ENCODE measurements at places on chromosomes 1 and 21.
A peak's percentile ranks its signal among the peaks of the same experiment; 100 is the strongest.

DNA sequence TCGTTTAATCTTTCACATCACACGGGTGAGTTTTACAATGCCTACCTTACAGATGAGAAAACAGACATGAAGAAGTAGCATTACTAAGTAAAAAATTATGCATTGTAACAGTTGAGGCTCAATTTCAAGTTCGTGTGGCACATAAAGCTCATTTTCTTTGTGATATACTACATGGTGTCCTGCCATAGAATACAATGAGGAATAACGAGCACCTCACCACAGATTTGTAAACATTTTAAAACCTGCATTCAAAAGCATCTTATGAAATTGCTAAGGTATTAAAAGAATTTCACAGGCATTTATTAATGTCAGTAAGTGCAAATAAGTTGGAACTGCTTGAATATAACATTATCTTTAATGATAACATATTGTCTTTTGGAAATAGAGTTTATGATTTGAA, 47.8 kb upstream of the DEPDC1 start:
- no peak for DNase-seq

- DNase-seq, result no peak
Observed at GRCh38 chr1:25799935-25800702, at the start of gene SELENON. SELENON (plus strand) TSS chr1:25800193; CDS start chr1:25800231, 38 bp downstream.

GRCh38 chr21:42731264-42732032, 78.0 kb downstream of the PDE9A start:
- DNase-seq, result no peak

- DNase-seq, result no peak
Observed at GRCh38 chr21:45296638-45297037, 8.9 kb upstream of the POFUT2 start.

DNA sequence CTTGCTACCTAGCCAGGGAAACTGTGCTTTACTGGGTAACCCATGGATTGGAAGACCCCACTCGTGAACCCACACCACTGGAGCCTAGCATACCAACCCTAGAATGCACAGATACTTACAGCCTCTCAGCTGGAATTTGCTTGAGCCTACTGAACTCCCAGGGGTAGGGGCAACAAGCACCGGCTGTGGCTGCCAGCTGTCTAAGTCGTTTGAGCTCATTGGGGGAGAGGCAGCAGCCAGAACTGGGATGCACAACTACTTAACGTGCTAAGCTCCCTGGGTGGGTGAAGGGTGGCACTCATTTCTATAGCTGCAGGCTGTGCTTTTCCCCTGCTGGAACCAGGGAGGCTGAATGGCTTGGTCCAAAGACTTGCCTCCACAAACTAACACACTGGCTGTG, 212.4 kb downstream of the ZNF648 start:
- DNase-seq, result no peak

DNA sequence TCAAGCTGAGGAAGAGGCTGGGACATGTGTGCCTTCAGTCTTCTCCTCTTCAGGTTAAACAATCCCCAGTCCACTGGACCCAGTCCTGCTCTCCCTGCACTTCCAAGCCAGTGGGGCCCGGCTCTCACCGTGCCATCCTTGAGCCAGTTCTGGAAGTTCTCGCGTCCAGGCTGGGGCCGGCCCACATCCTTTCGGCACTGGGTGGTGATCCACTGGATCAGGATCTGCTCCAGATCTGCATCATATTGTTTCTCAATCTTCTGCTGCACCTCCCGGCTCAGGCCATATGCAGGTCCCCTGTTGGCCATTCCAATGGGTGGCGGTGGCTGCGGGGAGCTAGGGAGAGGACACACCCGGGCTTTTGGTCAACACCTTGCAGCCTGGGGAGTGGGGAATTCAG, 5.1 kb downstream of the TAGLN2 start:
- DNase-seq, result no peak

DNA sequence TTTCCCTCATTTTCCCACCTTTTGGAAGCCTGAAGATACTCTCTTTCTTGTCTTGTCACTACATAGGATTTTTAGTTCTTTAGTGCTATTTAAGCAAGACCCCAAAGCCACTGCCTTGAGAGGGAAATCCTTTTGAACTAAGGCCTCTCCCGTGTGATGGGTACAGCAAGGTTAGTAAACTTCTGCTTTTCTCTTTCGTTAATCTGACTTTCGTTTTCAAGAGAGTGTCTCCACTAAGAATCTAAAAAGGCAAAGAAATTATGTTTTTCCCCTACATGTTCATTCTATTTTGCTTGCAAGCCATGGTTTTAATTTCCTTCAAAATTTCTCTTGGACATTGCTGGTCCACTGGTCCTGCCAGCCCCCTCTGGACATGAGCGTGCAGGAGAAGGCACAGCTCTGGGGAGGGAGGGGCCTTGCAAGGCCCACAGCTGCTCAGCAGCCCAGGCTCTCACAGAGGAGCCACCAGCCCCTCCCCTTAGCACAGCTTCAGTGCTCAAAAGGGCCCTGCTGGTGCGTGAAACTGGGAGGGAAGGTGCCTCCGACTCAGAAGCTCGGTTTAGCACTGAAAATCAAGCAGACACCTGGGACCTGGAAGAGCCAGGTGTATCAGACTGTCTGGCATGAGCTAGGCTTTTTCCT, 210.9 kb upstream of the GALNT2 start:
- no peak for DNase-seq

DNA sequence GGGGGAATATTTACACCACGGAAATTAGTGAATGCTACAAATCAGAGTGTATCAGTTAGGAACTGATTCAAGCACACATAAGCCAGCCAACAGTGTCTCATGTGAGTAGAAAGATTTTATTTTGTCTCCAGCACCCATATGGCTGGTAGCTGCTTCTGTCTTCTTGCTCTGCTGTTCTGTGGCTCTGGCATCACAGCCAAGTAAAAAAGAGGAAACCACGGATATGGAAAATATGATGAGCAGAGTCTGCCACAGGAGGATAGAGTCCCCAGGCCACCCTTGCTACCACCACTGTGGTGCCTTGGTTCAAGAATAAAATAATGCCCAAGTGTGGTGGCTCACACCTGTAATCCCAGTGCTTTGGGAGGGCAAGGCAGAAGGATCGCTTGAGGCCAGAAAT, 53.6 kb upstream of the SPOCD1 start:
- DNase-seq, result no peak

DNA sequence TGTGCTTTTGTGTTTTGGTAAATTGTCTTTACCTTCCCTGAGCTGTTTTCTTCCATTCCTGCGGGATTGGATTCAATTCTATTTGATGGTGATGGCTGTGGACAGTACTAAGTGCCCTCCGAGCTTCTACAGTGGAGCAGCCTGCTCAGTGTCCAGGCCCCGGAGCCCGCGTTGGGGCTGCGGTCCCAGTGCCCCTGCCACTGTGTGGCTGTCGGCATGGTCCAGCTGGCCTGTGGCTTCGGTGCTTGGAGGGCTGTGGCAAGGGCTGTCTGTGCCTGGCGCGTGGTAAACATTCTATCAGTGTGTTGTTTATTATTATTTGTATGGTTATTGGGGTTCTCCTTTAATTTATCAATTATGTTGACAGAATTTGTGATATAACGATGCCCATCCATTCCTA, 109.1 kb upstream of the COL6A1 start:
- DNase-seq, result no peak

- no peak for DNase-seq
Observed at GRCh38 chr1:18927654-18928272, 25.4 kb upstream of the ALDH4A1 start.

DNA sequence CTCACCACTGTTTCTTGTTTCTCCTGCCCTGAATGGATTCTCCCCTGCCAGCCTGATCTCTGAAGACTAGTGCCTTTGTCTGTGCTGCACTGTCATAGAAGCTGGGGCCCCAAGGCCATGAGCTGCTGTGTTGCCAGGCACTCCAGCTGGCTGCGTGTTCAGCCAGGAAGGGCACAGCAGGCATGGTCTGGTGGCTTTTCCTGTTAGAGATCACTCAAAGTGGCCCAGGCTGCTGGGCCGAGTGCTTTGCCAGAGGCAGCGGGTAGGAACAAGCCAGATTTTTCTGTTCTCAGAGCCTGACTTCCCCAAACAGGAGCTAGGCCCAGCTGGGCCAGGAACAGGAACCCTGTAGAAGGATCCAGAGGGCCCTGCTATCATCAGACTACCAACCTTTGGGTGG, 5.2 kb downstream of the ADPRS start:
- DNase-seq, result no peak

- DNase-seq, result no peak
Observed at GRCh38 chr1:42139444-42139843, 13.8 kb upstream of the GUCA2B start.

GRCh38 chr1:41041614-41042270, 20.2 kb upstream of the SLFNL1 start:
- no peak for DNase-seq

DNA sequence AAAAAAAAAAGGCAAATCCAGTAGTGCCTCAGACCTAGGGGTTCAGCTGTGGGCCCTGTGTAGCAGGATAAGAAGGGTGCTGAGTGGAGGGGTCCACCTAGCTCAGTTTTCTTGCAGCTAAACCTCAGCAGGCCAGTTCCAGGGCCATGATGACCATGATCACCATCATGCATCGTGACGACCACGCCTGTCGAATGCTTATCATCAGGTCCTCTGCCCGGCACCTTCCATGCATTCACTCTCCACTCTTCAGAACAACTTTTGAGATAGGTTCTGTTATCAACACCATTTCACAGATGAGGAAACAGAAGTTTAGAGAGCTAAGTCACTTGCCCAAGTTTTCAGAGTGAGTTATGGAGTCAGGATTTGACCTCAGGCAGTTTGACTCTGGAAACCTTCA, 54.9 kb downstream of the ACBD3 start:
- no peak for DNase-seq

- DNase-seq, result no peak
Observed at GRCh38 chr1:92953491-92953890, 7.8 kb downstream of the DIPK1A start.

- DNase-seq, result no peak
Observed at GRCh38 chr1:158039380-158039779, 45.9 kb downstream of the KIRREL1 start.

DNA sequence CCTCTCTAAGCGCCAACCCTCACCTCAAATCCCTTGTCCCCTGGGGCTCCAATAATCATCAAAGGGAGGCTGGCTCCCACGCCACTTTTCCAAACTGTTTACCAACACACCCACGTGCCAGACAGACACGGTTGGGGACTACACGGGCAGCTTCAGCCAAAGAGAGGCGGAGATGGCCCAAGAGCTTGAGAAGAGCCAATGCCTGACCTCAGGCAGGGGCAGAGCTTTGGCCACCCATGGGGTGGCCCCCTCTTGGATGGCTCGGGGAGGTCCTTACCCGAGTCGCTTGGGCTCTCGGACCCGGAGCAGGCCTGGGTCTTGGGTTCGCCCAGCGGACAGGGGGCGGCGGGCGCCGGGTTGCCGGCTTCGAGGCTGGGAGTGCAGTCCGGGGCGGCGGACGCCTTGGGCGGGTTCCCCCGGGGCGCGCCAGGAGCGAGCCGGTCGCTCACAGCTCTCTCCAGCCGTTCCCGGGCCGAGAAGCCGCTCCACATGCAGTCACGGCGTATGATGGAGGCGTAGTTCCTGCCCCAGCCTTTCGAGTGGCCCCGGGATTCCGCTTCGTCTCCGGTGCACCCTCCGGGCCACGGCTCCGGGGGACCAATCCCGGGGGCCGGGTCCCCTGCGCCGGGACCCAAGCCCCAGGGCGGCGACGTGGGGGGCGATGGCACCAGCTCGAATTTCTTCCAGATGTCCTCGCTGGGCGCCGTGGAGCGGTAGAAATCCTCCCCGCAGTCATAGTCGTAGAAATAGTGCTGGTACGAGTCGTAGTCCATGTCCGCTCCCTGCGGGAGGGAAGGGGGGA, 854 bp downstream of the MYCL start:
- DNase-seq, result no peak

DNA sequence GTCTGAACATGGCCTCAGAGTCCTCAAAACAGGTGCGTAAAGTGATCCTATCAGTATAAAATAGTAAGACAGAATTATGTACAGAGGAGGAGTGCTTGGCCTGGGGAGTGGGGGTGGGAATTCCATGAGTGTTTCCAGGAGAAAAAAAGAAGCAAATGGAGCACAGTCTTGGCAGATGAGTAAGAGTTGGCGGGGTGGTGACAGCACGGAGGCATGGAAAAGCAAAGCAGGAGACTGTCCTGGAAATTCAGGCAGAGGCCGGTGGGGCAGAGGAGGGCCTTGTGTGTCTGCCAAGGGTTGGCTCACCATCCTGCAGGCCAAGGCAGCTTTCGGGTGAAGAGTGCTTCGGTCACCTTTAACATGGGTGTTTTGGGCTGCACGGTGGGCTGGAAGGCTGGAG, 63.4 kb downstream of the OPTC start:
- no peak for DNase-seq

DNA sequence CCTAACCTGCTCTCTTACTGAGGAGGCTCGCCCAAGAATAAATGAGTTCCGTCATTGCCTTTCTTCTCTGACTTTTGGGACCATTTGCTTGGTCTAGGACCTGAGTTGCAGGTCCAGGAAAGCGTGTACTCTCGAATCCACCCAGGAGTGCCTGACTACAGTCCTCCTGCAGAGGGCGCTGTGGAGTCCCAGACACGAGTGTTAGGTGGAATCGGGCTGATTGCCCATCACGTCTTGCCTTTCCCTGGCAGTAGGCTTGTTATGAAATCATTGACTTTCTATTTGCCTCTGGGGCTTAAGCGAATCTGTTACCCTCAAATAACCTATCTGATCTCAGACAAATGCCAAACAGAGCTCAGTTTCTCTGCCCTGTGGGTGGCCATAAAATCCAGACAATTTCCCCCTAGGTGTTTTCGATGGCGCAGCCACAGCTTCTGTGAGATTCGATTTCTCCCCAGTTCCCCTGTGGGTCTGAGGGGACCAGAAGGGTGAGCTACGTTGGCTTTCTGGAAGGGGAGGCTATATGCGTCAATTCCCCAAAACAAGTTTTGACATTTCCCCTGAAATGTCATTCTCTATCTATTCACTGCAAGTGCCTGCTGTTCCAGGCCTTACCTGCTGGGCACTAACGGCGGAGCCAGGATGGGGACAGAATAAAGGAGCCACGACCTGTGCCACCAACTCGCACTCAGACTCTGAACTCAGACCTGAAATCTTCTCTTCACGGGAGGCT, at the start of gene IL20:
Gene IL20, plus strand, starts transcription at position 685 of the 733 bp plus-strand sequence. CDS start 230 bp downstream, outside the sequence.
- peak; percentile 79 for DNase-seq

DNA sequence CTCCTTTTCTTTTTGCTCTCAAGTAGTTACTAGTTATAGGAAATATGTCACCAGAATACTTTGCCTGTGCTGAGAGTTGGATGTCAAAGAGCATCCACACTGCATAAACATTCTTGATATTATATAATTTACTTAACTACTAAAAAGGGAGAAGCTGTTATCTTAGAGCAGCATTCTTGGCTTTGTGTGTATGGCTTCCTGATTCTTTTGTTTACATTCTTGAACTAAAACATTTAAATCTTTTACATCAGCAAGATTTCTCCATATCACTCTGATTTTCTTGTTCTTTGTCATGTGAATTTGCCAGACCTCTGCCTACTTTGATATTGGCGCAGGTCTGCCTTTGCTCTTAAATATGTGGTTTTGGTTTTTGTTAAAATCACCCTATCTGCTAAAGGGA, 48.8 kb downstream of the SUCO start:
- DNase-seq, result no peak

GRCh38 chr21:25790122-25790877, 55.5 kb downstream of the GABPA start:
- no peak for DNase-seq

DNA sequence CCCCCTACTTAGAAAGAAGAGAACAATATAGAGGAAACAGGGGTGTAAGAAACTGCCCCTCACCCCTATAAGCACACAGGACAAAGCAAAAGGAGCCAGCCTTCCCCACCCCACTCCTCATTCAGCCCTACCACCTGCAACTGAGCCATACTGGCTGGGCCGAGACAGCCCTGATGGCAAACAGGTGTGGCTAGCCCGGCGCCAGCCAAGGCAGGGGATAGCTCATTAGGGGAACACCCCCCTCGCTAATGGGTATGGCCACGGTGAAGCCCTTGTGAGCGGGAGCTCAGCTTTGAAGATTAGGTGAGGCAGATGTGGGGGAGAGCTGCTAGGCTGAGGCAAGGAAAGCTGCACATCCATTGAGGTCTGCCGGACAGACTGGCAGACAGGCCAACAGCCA, 65.5 kb downstream of the ERI3 start:
- no peak for DNase-seq

All from stimulated activated CD8-positive, alpha-beta memory T cell treated with anti-CD3 and anti-CD28 coated beads, Interleukin-4, amount 100 ng/mL, for 1 hour (primary cell).